ENCODE measurements at places on chromosomes 13 and 19.
A peak's percentile ranks its signal among the peaks of the same experiment; 100 is the strongest.

DNA sequence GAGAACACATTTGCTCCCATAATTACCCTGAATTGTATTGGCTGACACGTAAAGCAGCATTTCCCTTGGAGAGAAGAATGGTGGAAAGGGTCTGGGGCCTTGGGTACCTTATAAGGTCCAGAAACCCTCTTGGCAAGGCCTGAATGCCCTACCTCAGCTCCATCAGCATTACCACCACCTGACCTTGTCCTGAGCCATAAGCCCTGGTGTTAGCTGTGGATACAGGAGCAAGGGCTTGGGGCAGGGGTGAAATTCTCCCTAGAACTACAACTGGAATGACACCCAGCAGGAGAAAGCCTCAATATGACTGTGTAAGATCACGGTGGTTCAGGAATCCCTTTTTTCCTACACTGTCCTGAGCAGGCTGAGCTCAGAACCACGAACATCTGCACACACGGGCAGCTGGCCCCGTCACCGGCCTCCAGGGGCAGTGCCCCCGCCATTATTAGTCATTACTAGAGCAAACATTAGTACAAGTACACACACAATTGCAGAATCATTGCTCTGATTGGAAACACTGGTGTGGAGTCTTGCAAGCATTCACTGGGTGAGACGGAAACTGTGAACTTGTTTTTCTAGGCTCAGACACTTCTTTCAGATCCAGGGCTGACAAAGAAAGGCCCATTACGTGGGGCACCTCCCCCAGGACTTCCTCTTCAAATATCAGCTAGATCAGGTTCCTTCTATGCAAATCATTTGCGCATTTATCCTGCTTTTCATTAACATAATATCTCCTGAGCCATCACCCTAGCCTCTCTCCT lies 26.8 kb upstream of the MTIF3 start:
- DNase-seq, result no peak

DNA sequence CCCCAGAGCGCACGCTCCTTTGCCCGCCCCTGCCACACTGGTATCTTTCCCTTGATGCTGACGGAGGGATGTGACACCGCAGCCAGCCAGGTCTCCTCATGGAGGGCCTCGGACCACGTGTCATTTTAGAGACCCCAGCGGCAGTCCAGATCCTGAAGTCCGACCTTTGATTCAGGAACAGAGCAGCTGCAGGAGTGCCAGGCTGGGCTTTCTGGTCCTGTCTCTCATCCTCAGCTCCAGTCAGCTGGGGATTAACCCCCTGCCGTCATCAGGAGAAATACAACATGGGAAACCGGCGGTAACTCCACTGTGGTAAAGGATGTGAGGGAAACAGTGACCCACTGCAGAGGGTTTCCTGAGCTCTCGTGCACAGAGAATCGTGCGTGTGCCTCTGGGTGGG lies 140.6 kb downstream of the SIPA1L3 start:
- no peak for DNase-seq

- DNase-seq, result no peak
Observed at GRCh38 chr13:70703755-70704154, 595.5 kb upstream of the KLHL1 start.

DNA sequence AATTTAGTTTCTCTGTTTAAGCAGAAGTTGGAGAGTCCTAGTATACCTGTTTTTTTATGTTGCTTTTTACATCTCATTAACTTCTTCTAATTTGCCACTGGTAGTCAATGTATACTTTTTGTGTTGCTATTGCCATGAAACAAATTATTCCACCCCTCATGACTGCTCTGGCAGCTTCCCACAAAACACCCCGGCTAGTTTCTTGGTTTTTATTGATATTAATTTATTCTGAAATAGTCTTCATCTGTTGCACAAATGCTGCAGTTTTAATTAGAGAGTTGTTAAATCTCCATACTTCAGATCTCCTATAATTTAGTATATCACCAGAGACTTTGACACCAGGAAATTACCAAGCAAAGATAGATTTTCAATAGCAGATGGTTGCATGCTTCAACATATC lies 1159.3 kb upstream of the PRR20A start:
- DNase-seq, result no peak

GRCh38 chr19:19677579-19677978 lies 8.9 kb downstream of the ZNF101 start:
- peak; percentile 28 for DNase-seq

DNA sequence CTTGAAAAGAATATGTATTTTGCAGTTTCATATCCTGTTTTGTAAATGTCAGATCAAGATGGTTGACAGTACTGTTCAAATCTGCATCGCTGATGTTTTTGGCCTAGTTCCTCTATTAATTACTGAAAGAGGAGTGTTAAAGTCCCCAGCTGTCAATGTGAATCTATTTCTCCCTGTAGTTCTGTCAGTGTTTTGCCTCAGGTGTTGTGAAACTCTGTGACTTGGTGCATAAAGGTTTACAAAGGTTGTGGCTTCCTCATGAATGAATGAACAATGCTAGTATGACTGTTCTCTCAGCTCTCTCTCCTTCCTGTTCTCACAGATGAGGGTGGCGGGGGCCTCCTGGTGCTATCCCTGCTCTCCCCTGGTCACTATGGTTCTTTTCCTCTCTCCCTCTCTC lies 142.4 kb downstream of the MYCBP2 start:
- no peak for DNase-seq

DNA sequence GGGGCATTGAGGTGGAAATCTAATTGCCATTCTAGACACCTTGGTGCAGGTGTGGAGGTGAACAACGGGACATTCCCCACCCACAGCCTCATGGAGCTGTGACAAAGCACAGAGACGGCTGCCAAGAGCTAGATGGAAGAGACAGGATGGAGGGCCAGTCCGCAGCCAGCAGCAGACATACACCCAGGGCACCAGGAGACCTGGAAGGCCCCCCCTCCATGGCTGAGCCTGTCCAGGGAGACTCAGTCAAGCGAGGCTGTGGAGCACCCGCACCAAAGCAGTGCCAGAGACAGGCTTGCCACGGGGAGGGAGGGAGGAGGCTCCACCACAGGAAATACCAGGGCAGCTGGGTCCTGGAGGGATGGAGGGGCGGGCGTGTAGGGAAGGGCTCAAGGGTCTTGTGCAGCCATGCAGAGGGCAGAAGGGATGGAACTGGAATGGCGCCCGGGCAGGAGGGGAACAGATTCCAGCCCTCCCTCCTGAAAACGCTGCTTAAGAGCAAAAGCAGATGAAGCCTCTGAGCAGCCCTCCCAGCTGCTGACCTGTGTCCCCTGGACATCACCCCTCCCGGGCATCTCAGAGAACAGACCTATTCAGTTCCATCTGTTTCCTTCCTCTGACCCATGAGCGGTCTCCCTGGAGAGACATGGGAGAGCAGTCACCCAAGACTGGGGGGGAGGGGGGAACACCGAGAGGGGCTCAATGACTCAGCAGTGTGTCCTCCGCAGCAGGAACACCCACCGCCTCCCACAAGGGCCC lies 14.4 kb downstream of the EPS15L1 start:
- DNase-seq, result no peak

GRCh38 chr13:93388701-93389100 lies 162.1 kb downstream of the GPC6 start:
- DNase-seq, result no peak
